ENCODE measurements at places on chromosomes 2 and 18.

DNA sequence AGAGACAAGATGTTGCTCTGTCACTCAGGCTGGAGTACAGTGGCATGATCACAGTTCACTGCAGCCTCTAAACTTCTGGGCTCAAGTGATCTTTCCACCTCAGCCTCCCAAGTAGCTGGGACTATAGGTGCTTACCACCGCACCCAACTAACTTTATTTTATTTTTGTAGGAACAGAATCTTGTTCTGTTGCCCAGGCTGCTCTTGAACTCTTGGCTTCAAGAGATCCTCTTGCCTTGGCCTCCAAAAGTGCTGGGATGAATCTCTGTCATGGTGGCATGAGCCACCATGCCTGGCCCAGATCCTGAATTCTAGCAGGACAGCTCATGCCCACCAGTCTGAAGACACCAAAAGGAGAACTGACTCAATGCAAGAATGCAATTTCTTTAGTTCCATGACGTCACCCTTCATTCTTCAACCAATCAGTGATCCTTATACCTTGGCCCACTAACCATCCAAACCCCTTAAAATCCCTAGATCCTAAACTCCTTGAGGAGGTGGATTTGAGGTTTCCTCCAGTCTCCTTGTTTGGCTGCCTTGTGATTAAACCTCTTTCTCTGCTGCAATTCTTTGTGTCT is 25.6 kb upstream of the CXXC1 start:
- DNase-seq = no peak

DNA sequence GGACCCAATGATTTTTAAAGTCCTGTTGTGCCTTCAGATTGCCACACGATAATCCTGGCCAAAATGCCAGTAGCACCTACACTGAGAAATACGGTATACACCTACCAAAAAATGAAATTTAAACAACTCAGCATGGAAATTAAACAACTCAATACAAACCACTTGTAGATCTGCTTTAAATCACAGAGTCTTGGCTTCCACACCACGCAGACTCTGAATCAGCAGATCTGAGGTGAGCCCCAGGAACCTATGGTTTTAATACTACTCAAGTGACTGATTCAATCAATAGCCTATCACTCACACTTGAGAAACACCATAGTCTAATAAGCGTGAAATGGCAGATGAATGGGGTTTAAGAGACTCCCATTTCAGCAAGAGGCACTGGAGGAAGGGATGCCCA is 46.9 kb downstream of the MAP4K3 start:
- no peak for DNase-seq

DNA sequence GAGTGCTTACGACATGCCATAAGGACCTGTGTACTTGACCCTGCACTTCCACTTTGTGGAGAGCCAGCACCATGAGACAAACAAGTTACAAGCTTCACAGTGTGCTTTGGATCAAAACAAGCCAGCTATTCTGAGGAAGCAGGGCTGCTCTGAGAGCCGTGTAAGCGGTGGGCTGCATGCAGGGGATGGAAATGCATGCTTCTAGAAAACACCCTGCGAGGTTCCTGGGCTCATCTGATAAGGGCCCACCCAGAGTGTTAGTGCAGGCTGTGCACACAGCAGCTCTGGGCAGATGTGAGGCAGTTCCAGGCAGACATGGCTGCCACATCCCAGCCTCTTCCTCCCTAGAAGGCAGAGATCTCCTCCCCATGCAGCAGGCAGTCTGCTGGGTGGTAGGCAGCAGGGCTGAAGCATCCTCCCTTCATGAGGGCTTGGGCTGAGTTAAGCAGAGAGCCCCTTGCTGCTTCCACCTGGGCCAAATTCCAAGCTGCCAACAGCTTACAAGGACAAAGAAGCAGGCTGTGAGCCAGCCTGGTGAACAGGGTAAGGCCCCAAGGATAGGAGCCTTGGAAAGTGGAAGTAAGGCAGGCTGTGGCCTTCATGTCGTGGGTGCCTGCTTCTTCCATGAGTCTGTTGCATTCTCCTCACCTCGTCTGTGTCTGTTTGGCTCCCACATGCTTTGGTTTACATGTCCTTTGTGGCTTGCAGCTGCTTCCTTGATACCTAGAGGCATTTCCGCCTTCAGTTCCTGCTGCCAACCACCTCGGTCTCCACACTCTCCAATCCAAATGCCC is 7.7 kb downstream of the PSD4 start:
- no peak for DNase-seq

DNA sequence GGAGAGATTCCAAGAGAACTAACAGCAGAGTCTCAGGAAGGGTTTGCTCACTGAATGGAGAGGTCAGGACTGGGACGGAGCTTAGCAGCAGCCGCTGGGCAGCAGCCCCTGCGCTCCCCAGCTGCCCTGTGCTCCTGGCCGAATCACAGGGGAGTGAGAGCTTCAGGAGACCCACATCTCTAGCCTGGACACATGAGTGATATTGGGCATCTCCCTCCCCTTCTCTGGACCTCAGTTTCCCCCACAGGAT is 511 bp downstream of the MATN3 start:
- DNase-seq = no peak

DNA sequence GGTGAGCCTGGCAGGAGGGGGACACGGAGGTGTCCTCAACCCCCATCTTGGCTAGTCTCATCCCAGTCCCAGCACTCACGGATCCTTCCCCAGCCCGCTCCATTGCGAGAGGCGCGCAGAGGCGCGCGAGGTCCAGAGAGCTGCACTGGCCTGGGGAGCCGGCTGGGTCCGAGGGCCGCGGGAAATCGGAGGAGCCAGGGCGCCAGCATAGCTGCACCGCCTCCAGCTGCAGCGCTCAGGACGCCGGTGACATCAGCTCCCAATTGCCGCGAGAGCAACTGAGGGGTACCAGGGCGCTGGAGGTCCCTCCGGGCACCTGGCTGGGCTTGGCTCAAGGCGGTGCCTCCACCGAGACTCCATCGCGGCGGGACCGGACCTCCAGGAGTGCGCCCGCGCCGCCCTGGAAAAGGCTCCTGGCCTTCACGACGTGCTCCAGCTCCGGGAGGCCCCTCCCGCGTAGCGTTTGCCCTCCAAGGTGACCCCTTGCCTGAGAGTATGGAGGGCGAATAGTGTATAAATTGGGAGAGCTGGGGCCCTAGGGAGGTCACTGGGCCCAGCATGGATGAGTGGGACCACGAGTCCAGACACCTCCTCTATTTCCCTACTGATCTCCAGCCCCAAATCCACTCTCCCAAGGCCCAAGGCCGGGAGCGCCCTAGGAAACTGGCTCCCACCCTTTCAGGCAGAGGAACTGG is 5.5 kb downstream of the RTKN start:
- no peak for DNase-seq

DNA sequence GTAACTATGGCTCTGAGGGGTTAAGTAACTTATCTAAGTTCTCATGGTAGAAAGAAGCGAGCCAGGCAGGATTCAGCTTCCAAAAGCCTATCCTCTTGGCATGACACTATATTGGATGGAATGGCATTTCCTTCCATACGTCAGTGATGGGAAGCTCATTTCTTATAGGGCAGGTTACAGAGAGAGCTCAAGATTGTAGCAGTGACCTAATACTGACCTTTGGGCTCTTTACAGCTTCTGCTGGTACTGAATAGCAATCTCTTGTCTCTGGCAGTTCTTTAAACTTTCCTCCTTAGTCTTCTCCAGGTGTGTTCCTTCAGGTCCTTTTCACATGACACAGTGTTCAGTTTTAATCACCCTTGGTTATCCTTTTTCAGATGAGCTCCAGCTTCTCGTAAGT is 133.0 kb downstream of the HRH4 start:
- DNase-seq = no peak

DNA sequence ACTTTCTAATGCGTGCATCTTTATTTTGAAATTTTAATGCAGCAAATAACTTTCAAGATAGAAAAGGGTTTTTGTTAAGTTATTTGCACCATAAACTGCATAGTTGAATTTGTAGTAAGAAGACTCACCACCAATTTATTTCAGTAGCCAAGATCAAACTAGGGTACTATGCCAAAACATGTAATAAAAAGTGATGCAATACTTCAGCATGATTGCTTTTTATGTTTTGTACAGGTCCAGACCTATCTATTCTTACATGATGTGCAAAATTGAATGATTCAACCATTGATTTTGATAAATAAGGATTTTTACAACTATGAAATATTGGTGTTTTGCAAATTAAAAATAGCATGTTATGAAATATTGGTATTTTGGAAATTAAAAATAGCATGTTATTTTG is 26.7 kb downstream of the AGPS start:
- DNase-seq = no peak

DNA sequence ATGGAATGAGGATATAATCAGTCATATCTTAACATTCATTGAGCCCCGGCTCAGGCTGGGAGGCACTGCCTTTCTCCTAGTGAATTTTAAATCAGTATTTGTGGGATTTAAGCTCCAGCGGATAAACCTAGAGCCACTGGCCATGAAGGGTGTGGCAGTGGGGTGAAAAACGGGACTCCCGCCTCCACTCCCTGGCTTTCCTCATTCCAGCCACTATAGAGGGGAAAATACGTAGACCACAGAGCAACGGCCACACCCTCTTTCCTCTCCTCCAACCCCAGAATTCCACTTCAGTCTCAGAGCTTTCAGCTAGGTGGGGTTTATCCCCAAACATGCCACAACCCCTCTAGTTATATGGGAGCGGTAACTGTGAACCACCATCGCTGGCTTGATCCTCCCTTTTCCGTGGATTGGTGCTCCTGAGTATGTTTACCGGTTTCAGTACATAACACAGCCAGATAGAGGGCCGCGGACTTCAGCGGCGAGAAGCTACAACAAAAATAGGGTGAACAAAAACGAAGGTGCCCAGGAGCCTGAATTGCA is 70.6 kb upstream of the ITGB6 start:
- DNase-seq = no peak

DNA sequence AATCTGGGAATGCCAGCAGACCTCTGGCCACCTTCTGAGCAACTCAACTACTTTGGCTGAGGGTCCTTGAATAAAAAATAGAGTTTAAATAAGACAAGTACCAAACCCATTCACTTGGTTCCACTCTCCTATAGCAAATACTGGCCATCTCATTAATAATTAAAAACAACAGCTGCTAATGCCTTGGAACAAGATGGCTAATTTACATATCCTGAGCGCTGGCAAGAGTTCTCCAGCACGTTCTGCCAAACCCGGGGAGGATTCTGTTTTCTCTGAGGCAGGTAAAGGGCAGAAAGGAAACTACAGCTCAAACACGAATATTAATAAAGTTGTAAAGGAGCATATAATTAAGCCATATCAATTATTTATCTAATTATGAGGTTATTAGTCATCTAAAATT is 1123.7 kb downstream of the TDRD15 start:
- no peak for DNase-seq

GRCh38 chr2:44884231-44884630 is 57.3 kb upstream of the SIX3 start:
- no peak for DNase-seq
